ENCODE measurements at places on chromosomes 3 and 15.
A peak's percentile ranks its signal among the peaks of the same experiment; 100 is the strongest.

GRCh38 chr3:39079530-39079929 is 27.7 kb downstream of the WDR48 start:
- no peak for DNase-seq

DNA sequence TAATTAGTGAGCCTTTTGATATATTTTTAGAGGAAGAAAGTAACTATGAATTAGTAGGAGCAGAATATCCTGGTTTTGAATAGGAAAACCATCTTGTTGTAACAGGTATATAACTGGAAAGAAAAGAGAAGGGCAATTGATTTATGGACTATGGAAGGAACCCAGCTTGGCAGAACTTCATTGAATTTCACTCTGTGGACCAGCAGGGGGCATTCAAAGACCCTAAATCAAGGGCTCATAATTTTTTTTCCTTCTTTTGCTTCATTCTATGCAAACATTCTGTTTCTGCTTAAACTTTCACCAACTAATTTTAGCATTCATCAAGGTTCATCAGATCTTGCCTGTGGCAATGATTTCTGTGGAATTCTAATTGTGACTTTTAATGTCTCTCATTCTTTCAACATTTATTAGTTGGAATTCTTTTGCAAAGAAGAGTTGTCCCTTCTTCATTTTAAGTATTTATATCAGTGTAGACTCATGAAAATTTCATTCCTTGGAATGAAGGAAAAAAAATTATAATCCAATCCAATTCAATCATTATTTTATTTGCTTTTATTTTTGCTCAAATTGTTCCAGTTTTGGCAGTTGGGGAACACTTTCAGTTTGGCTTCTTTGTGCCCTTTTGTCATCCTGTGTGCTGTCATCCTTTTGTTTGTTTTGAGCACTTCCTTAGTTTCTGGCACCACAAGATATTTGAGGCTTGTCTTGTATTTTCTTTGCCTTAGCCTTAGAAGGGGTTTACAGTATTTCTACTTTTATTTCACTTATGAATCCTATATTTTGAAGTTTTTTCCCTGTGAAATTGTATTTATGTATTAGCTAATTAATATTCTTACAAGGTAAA is 30.4 kb downstream of the NXPE3 start:
- DNase-seq = peak; percentile 72

GRCh38 chr15:69032703-69033373 is 18.3 kb downstream of the NOX5 start:
- DNase-seq = no peak

- DNase-seq = no peak
Observed at GRCh38 chr15:50353251-50353974, 1.6 kb downstream of the GABPB1 start.

GRCh38 chr3:350871-351371 is 154.4 kb downstream of the CHL1 start:
- DNase-seq = peak; percentile 39

- DNase-seq = no peak
Observed at GRCh38 chr3:63559884-63560283, 92.6 kb upstream of the SNTN start.

- DNase-seq = no peak
Observed at GRCh38 chr3:16309558-16309957, 44.5 kb downstream of the OXNAD1 start.

DNA sequence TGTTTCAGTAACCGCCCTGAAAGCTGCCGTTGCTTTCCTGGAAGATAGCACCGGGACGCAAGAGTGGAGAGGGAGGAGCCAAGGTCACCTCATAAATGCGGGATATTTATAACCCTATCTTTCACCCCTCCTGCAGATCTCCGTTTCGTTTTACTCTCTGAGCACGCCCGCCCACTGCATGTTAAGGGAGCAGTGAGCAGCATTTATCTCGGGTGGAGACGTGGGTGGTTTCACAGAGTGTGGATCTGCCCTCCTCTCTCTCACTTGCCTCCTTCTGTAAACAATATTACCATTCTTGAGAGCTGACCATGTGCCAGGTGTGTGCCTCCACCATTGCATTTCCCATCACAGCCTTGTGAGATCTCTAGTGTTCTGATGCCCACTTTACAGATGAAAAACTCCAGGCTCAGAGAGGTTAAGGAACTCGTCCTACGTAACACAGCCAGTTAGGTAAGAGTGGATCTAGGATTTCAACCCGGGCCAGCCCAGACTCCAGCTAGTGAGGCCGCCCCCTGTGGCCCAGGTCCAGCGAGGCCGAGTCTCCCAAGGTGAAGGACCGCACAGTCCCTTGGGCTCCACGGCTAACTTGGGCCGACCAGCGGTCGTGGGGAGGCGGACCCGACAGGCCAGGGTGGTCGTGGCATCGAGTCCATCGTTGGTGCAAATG is 16.9 kb upstream of the SEMA4B start:
- no peak for DNase-seq

DNA sequence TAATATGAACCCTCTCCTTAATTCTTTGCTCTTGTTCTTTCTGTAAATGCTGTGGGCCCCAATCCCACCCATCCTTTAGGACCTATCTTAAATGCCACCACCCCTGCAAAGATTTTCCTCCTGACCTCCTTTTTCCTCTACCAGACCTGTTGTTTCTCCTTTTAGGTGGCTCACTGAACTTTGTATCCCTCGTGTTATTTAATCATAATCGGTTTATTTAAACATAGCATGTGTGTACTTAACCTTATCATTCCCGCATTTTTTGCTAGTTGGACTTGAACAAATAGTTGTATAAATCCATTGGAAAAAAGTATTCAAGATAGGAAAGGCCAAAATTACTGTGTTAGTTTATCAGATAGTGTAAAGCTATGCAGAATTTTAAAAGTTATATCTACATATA is 988 bp upstream of the NFKBIZ start:
- no peak for DNase-seq

DNA sequence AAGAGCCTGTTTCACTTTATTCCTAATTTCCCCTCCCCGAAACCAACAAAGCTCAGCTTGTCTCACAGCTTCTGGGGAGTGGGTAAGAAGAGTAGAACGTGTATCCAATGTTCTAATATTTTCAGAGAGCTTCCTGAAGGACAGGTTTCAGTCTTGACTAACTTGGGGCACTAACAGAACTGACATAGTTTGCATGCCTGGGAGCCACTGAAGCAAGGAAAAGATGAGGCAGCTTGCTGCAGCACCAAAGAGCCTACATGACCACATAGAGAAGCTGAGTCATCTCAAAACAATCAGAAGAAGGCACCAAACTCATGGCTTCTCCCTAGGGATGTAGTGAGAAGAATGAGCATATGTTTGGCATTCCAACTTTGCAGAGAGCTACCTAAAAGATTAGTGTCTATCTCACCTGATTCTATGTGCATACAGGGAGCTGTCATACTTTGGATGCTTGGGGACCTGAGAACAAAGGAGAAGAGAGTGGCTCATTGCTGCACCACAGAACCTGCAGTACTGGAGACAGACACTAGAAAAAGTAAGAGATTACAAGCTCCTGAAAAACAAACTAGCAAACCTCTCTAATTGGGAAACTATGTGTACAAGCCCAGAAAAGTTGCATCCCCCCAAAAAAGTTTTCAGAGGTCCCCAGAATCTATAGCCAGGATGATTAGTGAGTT is 86.9 kb downstream of the DCLK3 start:
- DNase-seq = no peak

GRCh38 chr15:24835301-24835700 is 119.5 kb upstream of the SNRPN start:
- DNase-seq = no peak

GRCh38 chr3:190558796-190559195 is 44.9 kb downstream of the IL1RAP start:
- no peak for DNase-seq

- no peak for DNase-seq
Observed at GRCh38 chr15:30919877-30920550, 16.3 kb downstream of the FAN1 start.

DNA sequence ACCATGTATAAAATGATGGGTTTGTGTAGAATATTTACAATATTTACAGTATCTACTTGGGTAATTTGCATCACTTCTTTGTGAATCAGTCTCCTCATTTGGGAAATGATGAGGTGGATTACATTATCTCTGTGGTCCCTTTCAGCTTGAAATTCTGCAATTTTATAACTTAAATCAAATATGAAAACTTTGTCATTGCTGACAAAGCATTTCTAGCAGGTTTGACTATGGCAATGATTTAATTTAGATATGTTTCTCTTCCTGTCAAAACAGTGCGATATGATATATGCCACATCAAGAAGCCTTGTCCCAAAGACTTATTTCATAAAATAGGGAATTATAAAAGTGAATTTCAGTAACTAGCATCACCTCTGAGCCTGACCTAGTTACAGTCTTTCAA is 315.8 kb upstream of the MEIS2 start:
- no peak for DNase-seq

- DNase-seq = no peak
Observed at GRCh38 chr15:60551781-60552161, 72.8 kb upstream of the ICE2 start.

GRCh38 chr3:42894698-42895579 is 11.0 kb upstream of the ZNF662 start:
- no peak for DNase-seq

DNA sequence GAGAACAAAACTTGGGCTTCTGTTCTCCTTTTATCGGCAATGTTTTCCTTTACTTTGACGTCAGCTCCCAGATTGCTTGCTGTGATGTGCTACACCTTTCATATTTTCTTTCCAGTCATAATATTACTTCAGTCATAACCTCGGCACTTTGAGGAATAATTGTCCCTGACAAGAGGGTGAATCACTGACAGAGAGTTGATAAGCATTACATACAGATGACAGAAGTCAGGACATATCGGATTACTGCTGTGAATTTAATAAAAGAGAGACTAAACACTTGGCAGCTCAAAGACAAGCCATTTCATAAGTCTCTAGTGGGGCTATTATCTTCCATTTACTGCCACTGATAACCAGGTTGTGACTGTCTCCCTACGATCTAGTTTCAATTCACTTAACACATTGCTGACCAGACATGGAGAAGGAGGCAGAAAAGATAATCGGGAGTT is 362.1 kb upstream of the ARRDC4 start:
- DNase-seq = no peak

- no peak for DNase-seq
Observed at GRCh38 chr3:138367911-138368310, 19.5 kb downstream of the MRAS start.

- no peak for DNase-seq
Observed at GRCh38 chr15:52031556-52031955, 12.5 kb downstream of the MAPK6 start.

DNA sequence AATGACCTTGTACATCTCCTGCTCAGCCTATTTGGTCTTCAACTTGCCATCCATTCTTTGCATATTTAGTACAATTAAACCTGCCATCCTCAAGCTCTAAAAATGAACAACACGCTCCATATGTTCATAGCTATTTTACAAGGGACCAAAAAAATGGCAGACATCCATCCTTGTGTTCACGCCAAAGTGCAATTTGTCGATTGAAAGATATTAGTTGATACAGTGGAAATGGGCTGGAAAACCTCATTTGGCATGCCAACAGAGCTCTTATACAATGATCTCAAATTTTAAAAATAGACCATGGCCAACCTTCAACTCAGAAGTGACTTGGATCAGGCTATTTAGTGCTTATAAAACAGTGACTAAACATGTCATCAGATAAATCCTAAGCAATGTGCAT is 413.6 kb upstream of the ARL6 start:
- DNase-seq = no peak

- no peak for DNase-seq
Observed at GRCh38 chr3:13549623-13550422, 898 bp downstream of the FBLN2 start.

GRCh38 chr3:55477306-55478303 is 9.5 kb downstream of the WNT5A start:
- no peak for DNase-seq

DNA sequence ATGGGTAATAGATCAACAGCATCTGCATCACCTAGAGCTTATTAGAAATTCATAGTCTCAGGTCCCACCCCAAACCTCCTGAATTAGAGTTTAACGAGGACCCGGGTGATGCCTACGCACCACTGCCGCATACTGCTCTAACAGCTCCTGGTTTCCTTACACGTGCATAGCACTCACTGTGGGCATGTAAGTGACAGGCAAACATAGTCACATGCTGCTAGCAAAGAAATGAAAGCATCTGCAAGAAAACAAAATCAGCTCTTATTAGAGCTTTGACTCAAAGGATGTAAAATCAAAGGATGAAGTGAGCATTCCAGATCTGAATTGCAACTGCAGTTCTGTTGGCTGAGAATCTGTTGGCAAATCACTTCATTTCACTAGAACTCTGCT is 19.1 kb upstream of the RIOX2 start:
- DNase-seq = no peak

DNA sequence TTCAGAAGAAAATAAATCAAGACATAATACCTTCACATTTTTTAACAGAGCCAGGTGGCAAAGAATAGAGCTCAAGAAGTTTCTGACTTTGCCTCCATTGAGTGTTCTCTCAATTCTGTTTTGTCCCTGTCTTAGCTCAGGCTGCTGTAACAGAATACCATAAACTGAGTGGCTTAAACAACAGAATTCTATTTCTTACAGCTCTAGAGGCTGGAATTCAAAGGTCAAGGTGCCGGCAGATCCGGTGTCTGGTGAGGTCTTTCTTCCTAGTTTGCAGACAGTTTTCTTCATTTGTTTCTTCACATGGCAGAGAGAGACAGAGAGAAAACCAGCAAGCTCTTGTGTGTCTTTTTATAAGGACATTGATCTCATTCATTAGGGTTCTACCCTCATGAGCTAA is 25.6 kb downstream of the IQCH start:
- no peak for DNase-seq

GRCh38 chr3:126446791-126447190 is 28.9 kb downstream of the ZXDC start:
- no peak for DNase-seq

DNA sequence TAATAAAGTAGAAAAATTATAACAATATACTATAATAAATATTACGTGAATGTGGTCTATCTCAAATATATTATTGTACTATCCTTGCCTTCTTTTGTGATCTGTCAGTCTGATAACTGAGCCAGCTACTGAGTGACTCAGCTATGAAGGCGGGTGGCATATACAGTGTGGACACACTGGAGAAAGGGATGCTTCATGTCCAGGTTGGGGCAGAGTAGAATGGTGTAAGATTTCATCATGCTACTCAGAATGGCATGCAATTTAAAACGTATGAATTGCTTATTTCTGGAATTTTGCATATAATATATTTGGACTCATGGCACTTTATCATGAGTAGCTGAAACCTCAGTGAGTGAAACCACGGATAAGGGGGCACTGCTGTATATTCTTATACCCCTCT is 172.9 kb upstream of the TBC1D5 start:
- DNase-seq = no peak

DNA sequence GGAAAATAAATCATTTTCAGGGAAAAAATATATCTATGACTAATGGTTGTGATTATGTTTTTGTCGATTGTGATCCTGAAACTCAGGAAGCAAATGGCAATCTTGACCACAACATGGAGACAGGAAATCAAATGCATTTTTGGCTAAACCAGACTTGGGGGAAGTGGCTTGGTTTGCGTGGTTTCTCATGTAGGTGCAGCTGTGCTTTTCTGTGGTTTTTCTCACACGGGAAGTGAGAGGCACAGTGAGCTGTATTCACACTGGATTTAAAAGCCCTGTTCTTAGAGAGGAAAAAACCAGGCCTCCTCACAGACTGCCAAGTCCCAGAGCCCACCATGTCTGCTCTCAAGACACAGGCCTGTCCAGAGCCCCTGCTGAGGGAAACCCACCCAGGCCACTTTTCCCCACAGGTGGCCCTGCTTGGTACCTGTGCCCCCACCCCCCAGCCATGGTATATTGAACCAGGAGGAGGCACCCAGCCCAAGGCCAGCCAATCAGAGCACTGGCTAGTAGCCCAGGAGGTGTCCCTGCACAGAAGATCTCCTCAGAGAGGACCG is 46.1 kb downstream of the BTD start:
- DNase-seq = no peak

Measured in SK-N-MC (cell line).